A549 treated with dexamethasone at 1 μM for 4 hours (cell line): ENCODE measurements at places on chromosomes 13 and 19. TPM values are rescaled to one million over a fixed set of nuclear protein-coding genes. Genes with fewer than 3 reads are reported as not detected.

Gene ZSCAN4
- not detected in 5 replicates for total RNA-seq

Gene ZNF536
- 0.04 TPM in 1 of 5 replicates, not detected in the others for total RNA-seq

Gene ZNF226
- total RNA-seq, result 18.8 to 21.0 TPM (median 20.0 TPM) in 5 replicates

Gene ANKRD24
- 0.21 to 0.34 TPM (median 0.27 TPM) in 5 replicates for total RNA-seq

Gene APC2
- 0.87 to 1.9 TPM (median 1.6 TPM) in 5 replicates for total RNA-seq

Gene SSC5D
- total RNA-seq, result 0.28 to 0.84 TPM (median 0.58 TPM) in 5 replicates

Gene FARP1
- total RNA-seq, result 13.1 to 23.5 TPM (median 21.6 TPM) in 5 replicates

Gene LGI4
- 0.15 to 0.45 TPM (median 0.22 TPM) in 5 replicates for total RNA-seq

Gene PLIN5
- total RNA-seq, result 0.10 to 0.21 TPM (median 0.13 TPM) in 4 of 5 replicates, not detected in the other

Gene MYH14
- total RNA-seq, result 4.4 to 7.8 TPM (median 7.2 TPM) in 5 replicates

Gene KIR3DL2
- total RNA-seq, result not detected in 5 replicates

Gene OVOL3
- 0.15 to 0.26 TPM (median 0.25 TPM) in 3 of 5 replicates, not detected in the others for total RNA-seq

Gene INSL3
- total RNA-seq, result 0.31 to 1.0 TPM (median 0.57 TPM) in 5 replicates

Gene ZNF91
- 0.10 to 0.31 TPM (median 0.26 TPM) in 5 replicates for total RNA-seq

Gene GIPR
- 1.4 to 4.1 TPM (median 2.4 TPM) in 5 replicates for total RNA-seq

Gene SH2D3A
- 13.8 to 19.4 TPM (median 18.8 TPM) in 5 replicates for total RNA-seq

Gene SERP2
- not detected in 5 replicates for total RNA-seq

Gene C1QTNF9
- total RNA-seq, result not detected in 5 replicates

Gene ACP7
- total RNA-seq, result 0.02 to 0.07 TPM (median 0.05 TPM) in 5 replicates

Gene PNMA8B
- total RNA-seq, result 0.02 TPM in 1 of 5 replicates, not detected in the others

Gene KIR2DL1
- total RNA-seq, result not detected in 5 replicates

Gene RBM26
- 18.8 to 26.6 TPM (median 22.9 TPM) in 5 replicates for total RNA-seq

Gene CYSLTR2
- total RNA-seq, result not detected in 5 replicates

Gene PDE4C
- 0.09 to 0.48 TPM (median 0.24 TPM) in 4 of 5 replicates, not detected in the other for total RNA-seq

Gene SLC7A10
- total RNA-seq, result 0.05 to 0.06 TPM (median 0.05 TPM) in 3 of 5 replicates, not detected in the others

Gene UPF3A
- total RNA-seq, result 36.7 to 37.7 TPM (median 37.0 TPM) in 5 replicates

Gene C19orf81
- total RNA-seq, result 5.2 to 7.6 TPM (median 6.2 TPM) in 5 replicates

Gene OXGR1
- not detected in 5 replicates for total RNA-seq

Gene RGL3
- total RNA-seq, result 0.98 to 1.8 TPM (median 1.5 TPM) in 5 replicates

Gene FGF22
- total RNA-seq, result 0.26 to 0.68 TPM (median 0.39 TPM) in 5 replicates

Gene ZNF730
- total RNA-seq, result not detected in 5 replicates

Gene RETN
- total RNA-seq, result not detected in 5 replicates

Gene TTC9B
- 0.25 to 0.54 TPM (median 0.32 TPM) in 5 replicates for total RNA-seq

Gene CYP4F2
- 0.04 to 0.24 TPM (median 0.08 TPM) in 4 of 5 replicates, not detected in the other for total RNA-seq

Gene TDRD12
- 0.09 to 0.59 TPM (median 0.16 TPM) in 5 replicates for total RNA-seq

Gene ZGLP1
- total RNA-seq, result 0.68 to 1.6 TPM (median 1.5 TPM) in 5 replicates

Gene CDC42EP5
- total RNA-seq, result 0.09 TPM in 1 of 5 replicates, not detected in the others

Gene PALM3
- total RNA-seq, result 1.5 to 2.1 TPM (median 1.9 TPM) in 5 replicates
